KG1 (cell line): ENCODE measurements at places on chromosomes 5 and 9.

GRCh38 chr5:133048993-133049725, 2.7 kb upstream of the HSPA4 start:
- no peak for DNase-seq

DNA sequence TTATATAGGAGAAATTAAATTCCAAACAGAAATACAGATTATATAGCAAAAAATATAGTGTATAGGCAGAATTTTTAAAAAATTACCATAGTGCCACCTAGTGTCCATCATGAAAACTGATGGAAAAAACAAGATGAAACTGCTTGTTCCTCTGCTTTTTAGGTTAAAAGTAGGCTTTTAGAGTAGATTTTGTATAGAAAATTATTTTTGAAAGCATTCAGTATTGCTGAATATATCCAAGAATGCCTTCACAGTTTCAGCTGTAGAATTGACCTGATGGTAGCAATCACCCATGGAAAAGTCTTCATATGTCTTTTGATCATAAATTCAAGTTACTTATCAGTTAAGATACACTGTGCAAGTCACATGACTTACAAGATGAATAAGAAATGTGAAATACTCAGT, 19.7 kb downstream of the RIOK2 start:
- DNase-seq, result no peak

GRCh38 chr5:40478766-40479165, 200.9 kb upstream of the PTGER4 start:
- no peak for DNase-seq

DNA sequence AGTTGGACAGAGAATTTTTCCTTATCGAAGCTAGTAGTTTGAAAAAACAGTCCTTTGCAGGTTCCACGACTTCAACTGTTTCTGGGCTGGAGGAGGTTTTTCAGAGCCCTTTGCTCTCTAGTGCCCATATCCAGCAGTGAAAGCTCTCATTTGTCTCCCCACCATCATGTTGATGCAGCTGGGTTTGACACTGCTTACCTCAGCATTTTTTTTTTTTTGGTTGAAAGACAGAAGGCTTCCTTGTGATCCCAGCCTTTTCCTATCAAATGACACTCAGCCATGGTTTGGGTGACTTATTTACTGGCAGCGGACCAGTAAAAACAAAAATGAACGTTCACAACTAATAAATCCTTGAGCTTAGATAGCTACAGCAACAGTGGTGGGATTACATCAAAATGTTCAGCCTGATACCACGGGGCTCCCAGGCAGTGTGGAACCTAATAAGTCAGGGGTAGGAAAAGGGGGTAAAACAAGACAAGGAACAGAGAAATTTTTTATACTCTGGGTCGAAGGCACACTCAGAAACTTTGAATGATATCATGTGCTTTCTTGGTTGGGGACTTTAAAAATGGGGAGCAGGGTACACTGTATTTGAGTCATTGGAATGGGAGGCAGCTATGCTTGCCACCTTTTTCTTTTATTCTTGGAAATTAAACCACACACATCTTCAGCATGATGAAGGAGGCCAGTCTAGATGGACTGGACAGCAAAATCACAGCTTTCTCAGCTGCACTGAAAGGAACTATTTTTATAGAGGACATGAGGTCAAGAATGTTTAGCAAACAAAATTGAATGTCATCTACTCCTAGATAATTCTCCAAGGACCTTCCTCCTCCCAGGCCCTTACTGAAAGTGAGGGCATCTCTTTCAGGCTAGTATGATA, 308.9 kb upstream of the MPDZ start:
- DNase-seq, result no peak

GRCh38 chr5:149433524-149434131, 54.5 kb upstream of the IL17B start:
- DNase-seq, result no peak

GRCh38 chr5:142059304-142059940, 46.6 kb upstream of the GNPDA1 start:
- no peak for DNase-seq

DNA sequence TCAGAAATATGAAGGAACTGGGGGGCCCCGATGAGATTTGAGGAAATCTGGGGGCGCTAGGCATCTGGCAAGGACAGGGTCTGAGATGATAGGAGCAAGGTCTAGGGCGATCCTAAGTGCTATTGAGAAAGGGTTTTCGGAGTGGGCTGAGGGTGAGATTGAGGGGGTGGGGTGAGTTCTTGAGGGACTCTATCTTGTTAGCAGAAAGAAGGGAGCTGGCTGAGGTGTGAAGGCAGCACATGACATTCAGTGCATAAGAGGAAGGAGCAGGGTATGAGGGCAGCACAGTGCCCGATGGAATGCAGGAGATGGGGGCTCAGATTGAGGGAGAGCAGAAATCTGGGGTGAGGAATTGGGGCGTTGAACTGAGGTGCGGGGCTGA, 640 bp downstream of the TRIM32 start:
- DNase-seq, result no peak

GRCh38 chr5:172429201-172429940, 25.0 kb downstream of the SH3PXD2B start:
- no peak for DNase-seq

GRCh38 chr5:144504929-144505577, 334.4 kb downstream of the KCTD16 start:
- no peak for DNase-seq

DNA sequence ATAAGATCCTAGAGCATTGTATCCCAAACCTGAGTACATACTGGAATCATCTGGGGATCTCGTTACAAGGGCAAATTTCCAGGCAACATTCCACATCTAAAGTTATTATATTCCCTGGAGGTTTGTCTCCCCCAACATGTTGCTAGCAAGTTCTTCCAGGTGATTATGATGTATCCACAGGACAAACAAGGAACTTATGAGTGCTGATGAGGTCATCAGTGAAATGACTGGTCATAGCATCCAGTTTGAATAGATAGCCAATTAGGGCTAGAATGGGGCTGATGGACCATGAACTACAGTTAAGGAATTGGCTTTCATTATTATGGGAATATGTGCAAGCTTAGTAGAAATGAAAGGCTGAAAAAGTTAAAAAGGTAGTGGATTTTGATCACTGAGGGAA, 115.2 kb downstream of the CWC27 start:
- DNase-seq, result no peak

GRCh38 chr5:122492675-122493074, 180.6 kb downstream of the SNCAIP start:
- DNase-seq, result no peak

DNA sequence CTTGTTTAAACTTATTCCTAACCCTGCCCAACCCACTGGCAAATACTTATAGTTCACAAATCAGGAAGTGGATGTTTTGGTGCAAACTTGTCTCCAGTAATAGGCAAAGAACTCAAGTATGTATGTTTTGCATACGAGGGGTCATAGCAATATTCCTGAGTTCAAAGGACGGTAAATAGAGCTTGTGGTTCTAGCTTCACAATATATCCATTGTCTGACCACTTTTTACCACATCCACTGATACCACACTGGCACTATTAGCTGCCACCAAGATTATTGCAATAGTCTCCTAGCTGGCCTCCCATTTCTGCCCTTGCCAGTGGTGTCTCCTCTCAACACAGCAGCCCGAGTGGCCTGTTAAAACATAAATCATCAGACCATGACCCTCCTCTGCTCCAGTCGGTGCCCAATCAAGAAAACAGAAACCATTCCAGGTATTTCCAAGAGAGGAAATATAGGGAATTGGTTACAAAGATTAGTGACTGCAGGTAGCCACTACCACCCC, 17.0 kb downstream of the GRXCR2 start:
- DNase-seq, result no peak

- DNase-seq, result no peak
Observed at GRCh38 chr5:134772461-134773125, 14.0 kb downstream of the DDX46 start.

DNA sequence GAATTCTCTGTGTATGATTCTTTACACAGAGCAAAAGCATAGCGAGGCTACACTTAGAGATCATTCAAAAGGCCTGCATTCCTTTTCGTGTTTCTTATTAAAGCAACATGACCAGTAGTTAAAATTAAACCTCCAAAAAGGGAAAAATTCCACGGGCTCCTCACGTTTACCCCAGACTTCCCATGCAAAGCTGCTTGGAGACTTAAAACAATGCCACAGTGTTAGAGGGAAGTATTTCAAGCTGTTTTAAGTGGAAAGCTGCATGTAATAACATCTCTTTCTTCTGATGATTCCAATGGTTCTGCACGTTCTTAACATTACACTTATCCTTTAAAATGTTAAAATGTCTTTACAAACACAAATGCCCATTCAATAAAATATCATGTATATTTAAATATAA, 405.2 kb downstream of the SEMA5A start:
- DNase-seq, result no peak

DNA sequence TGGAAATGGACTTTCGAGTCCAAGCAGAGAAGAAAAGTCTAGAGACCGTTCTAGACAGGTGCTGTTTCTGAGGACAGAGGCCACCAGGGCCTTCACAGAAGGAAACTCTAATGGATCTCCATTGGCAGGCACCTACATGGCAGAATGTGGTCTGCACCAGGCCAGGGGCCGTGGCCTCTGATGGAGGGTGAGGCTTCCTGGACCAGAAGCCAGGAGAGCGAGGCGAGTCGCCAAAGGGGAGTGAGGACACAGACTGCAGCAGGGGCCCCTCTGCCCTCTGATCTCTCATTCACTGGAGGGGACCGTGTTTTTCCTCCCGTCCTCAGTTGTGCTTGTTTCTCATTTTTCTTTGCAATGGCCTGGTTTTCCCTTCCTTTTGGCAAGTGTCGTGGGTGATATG, 41.1 kb downstream of the ALG2 start:
- no peak for DNase-seq

DNA sequence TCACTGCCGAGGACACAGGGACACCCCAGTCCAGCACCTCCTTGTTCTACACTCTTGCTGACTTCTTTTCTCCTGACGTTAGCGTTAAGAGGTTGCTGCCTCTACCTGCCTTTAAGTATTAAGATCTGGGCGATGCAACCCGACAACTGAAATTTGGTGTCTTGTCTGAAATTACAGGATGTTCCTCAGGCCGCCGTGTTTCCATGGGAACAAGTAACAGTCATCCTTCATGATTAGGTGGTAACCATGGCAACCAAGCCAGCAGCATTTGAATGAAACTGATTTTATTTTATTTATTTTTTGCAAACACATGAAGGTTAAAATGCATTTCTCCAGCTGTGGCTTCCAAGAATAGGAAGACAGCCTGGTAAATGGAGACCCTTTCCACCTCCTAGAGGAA, 20.8 kb downstream of the DAB2IP start:
- DNase-seq, result no peak

- no peak for DNase-seq
Observed at GRCh38 chr9:124373386-124373785, 41.9 kb downstream of the PSMB7 start.

- no peak for DNase-seq
Observed at GRCh38 chr5:140432916-140433315, 31.3 kb downstream of the ANKHD1 start.

GRCh38 chr5:10091701-10092100, 158.0 kb downstream of the ATPSCKMT start:
- no peak for DNase-seq

GRCh38 chr9:92341578-92341977, 15.8 kb downstream of the CENPP start:
- no peak for DNase-seq

- no peak for DNase-seq
Observed at GRCh38 chr5:176809544-176810080, 747 bp upstream of the UNC5A start.

GRCh38 chr9:16138561-16139491, 586.0 kb downstream of the CCDC171 start:
- no peak for DNase-seq

DNA sequence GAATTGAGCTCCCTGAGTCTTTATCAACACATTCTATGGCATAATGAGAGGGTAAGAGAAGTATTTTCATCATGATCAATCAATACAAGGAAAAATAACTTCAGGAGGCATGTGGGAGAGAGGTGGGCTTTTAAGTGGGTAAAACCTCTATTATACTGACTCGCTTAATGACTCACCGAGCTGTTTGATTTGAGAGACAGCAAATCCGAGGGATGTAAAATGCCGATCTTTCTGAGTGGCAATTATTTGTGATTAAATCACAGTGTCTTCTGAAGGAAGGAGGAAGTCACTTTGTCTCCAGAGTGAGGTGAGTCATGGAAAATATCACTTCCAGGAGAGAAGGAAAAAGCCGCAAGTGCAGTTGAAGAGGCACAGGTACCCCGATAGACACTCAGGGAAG, 320.4 kb downstream of the DRD1 start:
- no peak for DNase-seq

- DNase-seq, result no peak
Observed at GRCh38 chr5:135153661-135154060, 119.6 kb upstream of the PITX1 start.

- no peak for DNase-seq
Observed at GRCh38 chr5:144219869-144220268, 49.2 kb downstream of the KCTD16 start.

- no peak for DNase-seq
Observed at GRCh38 chr9:120915854-120916470, 10.6 kb downstream of the TRAF1 start.

DNA sequence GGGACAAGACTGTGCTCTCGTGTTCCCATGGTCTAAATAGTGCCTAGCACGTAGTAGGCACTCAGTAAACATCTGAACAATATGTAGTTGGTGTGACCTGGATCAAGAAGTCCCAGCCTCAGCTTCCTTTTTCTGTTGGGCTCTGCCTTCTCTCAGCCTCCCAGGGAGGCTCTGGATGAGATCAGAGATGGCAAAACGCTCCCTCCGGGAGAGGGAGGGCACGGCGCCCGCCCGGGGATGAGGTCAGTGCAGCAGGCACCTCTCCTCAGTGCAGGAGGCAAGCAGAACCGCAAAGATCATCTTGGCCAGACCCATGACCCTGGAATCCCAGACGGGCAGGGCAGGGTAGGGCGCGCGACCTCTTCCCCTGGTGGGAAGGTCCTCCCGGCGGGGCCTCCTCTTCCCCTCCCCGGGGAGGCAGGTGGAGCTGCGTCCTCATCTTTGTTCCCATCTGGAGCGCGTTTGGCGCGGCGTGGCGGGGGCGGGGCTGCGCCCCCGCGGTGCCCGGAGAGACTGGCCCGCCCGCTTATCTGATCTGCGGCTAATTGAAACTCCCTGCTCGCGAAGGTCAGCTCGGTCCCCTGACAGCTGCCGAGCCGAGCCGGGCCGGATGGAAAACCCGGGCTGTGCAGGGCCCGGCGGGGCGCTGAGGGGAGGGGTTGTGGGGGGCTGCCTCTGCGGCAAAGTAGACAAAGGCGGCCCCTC, 60.9 kb downstream of the CXXC5 start:
- no peak for DNase-seq

- DNase-seq, result no peak
Observed at GRCh38 chr9:26811106-26811505, 81.5 kb downstream of the CAAP1 start.

- DNase-seq, result no peak
Observed at GRCh38 chr9:128120741-128121465, 6.6 kb downstream of the PTGES2 start.

GRCh38 chr9:82410306-82410705, 421.7 kb downstream of the SPATA31D1 start:
- DNase-seq, result no peak

DNA sequence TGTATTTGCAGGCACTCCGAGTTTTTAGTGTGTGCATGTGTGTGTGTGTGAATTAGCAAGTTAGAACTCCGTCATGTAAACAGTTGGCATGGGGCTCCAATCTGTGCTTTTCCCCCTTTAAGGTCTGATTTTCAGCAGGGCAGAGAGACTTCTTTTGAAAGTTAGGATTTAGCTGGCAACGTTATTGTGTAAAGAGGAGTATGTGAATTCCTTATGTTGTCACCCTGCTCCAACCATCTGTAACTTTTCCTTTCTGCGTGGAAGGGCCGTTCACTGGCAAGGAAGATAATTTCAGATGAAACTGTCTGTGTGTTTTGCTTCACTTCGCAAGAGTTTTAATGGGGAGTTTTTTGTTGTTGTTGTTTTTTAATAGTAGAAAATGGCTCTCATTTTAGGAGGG, 332 bp downstream of the SGCD start:
- no peak for DNase-seq
